Central memory CD4-positive, alpha-beta T cell (primary cell): ENCODE measurements at places on chromosomes 5 and 9.

GRCh38 chr9:16241231-16241630, 629.2 kb downstream of the BNC2 start:
- DNase-seq, result no peak

DNA sequence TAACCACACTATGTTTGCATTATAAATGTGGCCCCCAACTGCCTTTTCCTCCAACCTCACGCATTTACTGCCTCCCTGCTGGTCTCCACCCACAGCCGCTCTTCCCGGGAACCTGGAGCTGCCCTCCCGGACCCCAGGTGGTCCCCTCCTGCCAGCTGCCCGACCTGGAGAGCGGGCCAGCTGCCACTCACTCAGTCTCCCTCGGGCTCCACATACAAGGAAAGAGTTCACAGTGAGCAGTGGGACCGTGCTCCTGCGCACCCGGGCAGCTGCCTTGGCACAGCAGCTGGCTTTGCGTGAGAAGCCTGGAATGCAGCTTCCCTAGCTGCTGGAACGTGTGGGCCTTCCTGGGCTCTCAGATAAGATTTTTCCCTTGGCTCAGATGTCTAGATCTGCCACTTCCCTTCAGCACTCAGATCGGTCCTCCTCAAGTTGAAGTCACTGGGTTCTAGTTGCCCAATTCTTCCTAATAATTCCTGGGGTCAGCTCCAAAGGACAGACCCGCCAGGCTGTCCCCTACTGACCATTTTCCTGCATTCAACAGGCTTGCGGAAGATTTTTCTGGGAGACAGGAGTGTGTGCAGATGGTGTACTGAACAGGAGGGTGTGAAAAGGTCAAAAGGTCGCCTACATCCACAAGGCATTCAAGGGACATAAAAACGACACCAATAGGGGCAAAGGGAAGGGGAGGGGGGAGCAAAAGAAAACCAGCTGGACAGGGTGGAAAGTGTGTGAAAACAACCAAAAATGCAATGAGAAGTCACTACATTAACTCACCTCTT, 69.1 kb downstream of the MYO10 start:
- DNase-seq, result no peak

DNA sequence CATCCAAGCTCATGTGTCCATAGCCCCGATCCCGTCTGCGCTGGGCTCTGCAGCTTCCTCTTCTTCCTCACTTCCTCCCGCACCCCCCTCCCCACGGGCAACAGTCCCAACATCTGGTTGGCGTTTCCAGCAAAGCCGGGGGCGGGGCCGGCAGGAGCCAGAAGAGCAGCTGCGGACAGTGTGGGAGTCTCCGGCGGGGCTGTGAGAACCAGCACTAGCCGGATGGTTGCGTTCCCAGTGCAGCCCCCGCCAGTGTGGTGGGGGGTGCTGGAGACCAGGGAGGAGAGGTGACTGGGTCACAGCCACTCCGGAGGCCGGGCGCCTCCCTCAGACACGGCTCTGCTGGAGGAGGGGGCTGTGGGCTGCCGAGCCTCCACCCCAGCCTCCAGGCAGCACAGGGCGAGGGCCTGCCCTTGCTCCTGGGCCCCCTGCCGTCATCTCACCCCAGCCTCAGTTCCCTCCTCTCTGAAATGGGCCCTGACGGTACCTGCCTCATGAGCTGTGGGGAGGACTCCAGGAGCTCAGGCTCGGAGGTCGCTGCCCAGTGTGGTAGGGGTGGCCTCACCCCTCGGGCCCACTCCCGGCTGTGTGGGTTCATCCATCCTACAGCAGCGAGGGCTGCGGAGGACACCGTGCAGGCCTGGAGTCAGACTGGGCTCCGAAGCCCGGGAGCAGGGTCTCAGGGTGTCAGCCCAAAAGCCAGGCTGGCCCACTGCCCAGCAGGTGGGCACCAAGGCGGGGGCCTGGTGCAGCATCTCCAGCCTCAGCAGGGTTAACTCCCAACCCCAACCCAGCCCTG, 41.5 kb upstream of the NOTCH1 start:
- no peak for DNase-seq

- no peak for DNase-seq
These were observed 14.8 kb upstream of the FSTL4 start for GRCh38 chr5:133627180-133627579.
